ENCODE measurements at places on chromosomes 5 and 9.

DNA sequence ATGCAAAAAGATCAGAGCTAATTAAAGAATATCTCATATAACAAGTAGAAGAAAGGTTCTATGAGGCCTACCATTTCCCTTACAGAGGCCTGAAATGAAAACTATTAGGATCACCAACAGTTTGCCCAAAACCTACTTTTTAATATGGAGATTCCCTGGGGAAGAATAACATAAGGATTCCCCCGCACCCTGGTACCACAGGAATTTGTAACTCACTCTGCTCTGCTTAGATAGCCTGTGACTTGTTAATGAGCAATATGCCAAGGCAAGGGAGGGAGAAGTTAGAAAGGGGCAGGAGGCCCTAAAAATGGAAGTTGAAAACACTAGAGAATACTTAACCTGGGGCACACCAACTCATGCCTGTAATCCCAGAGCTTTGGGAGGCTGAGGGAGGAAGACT, 107.0 kb downstream of the CDH6 start:
- no peak for DNase-seq

GRCh38 chr5:32542216-32543059, 42.9 kb upstream of the SUB1 start:
- DNase-seq: no peak

DNA sequence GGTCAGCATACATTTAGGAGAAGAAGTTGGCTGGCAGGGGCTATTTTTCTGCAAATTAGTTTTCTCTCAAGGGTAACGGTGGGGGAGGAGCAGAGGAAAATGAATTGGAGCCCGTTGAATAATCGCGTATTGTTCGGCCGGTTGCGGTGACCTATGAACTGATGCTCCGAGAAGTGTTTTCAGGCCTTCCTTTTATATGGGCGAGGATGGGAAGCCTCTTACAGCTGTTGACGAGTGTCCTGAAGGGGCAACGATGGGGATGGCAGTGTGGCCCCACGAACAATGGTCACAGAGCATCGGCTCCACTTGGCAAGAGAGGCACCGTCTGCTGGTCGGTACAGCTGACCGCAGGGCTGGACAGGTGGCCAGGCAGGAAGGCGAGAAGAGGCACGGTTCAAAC, 400.7 kb downstream of the ZSWIM6 start:
- no peak for DNase-seq

- DNase-seq: peak; percentile 57
Observed at GRCh38 chr9:136847088-136847825, 2.0 kb upstream of the PHPT1 start.

GRCh38 chr9:106868565-106868964, 5.6 kb downstream of the ZNF462 start:
- peak; percentile 26 for DNase-seq

DNA sequence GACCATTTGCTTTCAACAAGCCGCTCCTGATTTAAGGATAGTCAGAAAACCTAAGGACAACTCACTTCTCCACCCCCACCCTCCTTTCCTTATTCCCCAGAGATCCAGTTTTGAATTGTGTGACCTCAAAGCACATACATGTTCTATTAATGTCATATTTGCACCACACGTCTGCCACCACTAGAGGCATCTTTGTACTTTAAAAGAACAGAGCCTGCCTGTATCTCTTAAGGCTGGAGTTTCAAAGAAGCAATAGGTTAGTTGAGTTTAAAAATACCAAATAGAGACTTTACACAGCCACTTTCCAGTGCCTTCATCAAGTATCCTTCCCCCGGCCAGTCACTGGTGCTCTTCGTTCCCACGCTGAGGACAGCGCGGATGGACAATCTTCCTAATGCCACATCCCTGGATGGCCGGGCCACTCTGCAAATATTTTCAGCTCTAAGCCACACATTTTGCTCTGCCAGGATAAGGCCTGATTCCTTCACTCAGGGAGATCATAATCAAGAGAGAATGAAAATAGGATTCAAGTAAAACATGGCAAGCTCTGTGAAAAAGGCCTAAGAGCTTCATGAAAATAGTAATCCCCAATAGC, 146.3 kb downstream of the SNCAIP start:
- DNase-seq: peak; percentile 24

DNA sequence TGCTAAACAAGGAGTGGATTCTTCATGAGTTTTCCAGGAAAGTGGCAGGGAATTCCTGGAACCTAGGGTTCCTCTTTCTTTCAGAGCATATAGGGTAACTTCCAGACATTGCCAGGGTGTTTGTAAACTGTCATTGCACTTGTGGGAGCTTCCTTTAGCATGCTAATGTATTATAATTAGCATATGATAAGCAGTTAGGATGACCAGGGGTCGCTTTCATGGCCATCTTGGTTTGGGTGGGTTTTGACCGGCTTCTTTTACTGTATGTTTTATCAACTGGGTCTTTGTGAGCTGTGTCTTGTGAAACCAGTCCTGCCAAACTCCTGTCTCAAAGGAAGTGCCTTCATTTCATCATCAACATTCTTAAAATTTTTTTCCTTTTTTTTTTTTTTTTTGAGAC, 11.9 kb upstream of the MELK start:
- DNase-seq: no peak

DNA sequence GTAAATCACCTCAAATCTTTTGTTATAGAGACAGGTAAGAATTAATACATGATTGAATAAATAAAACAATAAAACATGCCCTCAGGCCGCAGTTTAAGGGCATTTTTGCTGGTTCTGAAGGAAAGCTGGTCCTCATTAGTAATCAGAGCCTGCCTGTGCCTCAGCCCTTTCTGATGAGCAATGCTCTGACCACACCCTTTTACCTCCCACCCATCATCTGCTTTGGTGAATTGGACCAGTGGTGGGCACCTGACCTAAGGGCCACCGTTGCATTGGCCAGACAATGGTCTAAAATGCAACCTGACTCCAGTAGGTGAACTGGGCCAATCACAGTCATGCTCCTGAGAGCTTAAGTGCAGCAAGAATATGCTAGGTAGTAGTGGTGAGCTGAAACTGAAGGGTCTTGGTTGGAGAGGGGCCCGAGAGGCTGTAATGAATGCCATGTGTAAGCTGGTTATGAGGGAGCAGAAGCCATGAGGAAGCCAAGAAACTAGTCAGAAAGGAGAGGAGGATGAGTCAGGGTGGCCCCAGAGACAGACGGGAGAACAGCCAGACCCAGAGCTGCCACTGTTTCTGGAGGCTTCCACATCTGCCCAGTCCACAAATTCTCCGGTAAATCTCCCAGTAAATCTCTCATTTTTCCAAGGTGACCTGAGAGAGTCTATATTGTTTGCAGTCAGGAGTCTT, 45.5 kb upstream of the ZSWIM6 start:
- no peak for DNase-seq

- DNase-seq: no peak
Observed at GRCh38 chr5:150085191-150085912, 1.0 kb downstream of the CSF1R start.

DNA sequence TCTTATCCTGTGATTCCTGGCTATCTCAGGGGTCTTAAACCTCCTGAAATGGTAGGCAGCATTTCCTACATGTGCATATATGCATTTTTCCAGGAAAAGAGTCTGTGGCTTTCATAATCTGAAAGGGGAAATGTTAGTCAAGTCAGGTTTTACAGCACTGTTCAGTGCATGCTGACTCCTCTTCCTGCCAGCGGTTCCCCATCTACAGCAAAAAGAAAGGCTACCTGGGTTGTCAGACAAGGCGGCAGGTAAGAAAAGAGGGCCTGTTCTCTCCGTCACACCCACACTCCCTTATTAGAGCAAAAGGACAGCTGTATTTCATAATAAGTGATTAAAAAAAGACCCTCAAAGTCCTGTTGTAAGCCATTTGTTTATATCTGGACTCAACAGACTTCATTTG, 4.3 kb upstream of the SPATA6L start:
- DNase-seq: no peak

- no peak for DNase-seq
Observed at GRCh38 chr5:35880156-35880555, 23.5 kb downstream of the IL7R start.

DNA sequence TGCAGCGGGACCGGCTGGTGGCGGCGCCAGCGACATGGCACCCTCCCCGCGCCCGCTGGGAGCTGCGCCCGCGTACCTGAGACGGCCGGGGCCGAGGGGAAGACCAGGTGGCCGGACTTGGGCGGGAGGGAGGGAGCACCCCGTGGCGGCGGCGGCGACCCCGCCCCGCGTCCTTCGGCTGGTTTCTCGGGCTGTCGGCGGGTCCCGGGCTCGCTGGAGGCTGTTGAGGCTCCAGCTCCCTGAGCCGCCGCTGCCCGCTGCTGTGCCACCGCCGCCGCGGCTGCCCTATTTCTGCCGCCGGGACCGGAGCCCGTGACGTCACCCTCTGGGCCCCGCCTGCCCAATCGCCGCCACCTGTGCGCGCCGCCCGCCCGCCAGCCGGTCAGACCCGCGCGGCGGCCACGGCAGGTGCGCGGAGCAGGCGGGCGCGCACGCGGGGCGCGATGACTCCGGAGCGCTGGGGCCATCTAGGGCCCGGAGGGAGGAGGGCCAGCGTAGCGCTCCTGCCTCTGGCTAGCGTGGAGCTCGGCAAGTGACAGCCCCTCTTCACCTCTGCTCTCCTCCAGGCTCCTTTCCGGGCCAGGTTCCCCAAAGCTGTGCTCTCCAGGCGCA, at the start of gene FSTL4:
FSTL4 (minus strand) TSS at position 293 of the 612 bp plus-strand sequence.
- DNase-seq: peak; percentile 38

- peak; percentile 80 for DNase-seq
Observed at GRCh38 chr5:59174248-59174844, 591.5 kb downstream of the RAB3C start.

GRCh38 chr5:53479590-53480415, 626 bp upstream of the FST start:
- DNase-seq: peak; percentile 52

GRCh38 chr5:154508114-154508513, 30.1 kb upstream of the HAND1 start:
- DNase-seq: no peak

- no peak for DNase-seq
Observed at GRCh38 chr5:153594785-153595184, 104.3 kb downstream of the GRIA1 start.

DNA sequence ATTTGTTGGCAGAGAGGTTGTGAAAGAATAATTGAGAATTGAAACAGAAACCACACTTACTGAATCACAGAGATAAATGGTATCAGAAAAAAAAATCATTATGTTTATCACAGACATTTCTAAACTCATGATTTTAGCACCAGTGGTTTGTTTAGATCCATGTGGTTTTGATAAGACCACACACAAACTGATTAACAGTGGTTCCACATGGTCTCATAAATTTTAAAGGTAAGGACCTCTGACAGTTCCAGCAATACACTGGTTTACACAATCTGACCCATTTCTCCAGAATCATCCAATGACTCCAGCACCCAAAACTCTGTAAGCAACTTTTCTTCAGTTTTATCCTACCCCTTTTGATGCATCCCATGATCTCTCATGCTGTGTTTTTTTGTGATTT, 261.2 kb downstream of the ANXA1 start:
- DNase-seq: no peak

DNA sequence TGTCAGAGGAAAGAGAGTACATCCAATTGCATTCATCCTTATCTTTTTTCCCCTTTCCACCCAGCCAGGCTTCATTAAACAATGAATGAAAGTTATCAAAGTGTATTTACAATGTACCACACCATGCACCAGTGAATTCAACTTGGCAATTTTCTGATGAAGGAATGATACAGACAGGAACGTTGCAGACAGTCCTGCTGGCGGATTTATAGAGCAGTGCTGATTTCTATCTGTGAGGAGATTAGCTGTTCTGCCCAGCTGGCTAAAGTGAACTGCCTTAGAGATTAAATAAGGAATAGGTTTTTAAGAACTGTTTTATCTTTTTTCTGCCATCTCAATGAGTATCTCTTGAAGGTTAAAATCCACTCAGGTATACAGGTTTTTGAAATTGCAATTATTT, 403.9 kb downstream of the CDH18 start:
- DNase-seq: no peak

DNA sequence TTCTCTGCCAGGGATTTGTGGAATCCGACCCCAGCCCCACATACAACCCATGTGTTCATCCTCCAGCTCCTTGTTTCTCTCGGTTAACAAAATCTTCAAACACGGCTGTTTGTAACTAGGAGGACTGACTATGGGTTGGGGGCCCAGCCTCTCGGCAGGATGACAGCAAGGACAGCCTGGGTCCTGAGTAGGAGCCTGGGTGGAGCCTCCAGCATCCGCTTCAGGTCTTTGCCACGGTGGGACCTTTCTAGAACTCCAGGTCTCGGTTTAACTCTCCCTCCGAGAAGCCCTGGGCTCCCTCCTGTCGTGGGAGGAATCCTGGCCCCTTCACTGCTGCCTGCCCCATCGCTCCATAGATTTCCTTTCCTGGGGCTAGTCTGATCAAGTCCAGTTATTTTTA, 248.5 kb downstream of the PBX3 start:
- DNase-seq: no peak

- no peak for DNase-seq
Observed at GRCh38 chr5:112221128-112221527, 197.9 kb downstream of the EPB41L4A start.

- DNase-seq: peak; percentile 74
Observed at GRCh38 chr5:5492087-5492933, 69.8 kb downstream of the ICE1 start.

GRCh38 chr9:656926-657568, 184.4 kb upstream of the DMRT1 start:
- no peak for DNase-seq

DNA sequence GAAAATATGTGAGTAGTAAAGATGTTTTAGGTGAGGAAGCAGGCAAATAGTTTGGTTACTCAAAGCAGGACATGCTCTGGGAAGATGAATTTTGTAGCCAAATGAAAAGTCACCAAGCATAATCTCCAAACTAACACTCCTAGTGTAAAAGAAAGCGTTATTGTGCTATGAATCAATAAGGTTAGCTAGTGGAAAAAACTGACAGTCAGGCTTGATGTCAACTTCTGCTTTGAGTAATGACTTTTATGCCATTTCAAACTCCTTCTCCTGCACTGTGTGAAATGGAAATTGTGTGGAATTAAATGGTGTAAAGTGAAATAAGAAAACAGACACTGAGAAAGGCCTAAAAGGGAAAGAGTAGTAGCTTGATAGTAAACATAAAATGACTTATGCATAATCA, 637.2 kb upstream of the DMAC1 start:
- DNase-seq: no peak

- DNase-seq: no peak
Observed at GRCh38 chr5:171029401-171029800, 167.6 kb downstream of the RANBP17 start.

DNA sequence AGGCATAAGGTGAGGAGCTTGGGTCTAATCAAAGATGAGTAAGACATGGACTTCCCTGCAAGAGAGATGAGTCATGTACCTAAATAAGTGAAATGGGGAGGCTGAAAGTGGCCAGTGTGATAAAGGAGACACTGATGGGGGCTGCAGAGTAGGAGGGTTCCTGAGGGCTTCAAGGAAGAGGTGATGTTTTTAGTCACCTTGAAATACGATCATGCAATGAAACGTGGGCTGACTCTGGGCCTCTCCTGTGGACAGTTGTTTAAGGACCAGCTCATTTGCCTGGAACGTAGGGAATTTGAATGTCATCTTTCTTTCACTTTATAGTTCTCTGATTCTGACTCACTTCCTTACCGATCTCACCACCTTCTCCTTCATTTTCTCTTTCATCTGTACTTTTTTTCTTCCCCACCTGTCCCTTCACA, 49.6 kb upstream of the CPLX2 start:
- DNase-seq: no peak
